Stimulated activated CD4-positive, alpha-beta T cell treated with anti-CD3 and anti-CD28 coated beads, Interleukin-4, amount 100 ng/mL, for 1 hour (primary cell): ENCODE measurements at places on chromosomes 13 and 19.

GRCh38 chr13:26382366-26382765 is 128.4 kb downstream of the CDK8 start:
- no peak for DNase-seq

DNA sequence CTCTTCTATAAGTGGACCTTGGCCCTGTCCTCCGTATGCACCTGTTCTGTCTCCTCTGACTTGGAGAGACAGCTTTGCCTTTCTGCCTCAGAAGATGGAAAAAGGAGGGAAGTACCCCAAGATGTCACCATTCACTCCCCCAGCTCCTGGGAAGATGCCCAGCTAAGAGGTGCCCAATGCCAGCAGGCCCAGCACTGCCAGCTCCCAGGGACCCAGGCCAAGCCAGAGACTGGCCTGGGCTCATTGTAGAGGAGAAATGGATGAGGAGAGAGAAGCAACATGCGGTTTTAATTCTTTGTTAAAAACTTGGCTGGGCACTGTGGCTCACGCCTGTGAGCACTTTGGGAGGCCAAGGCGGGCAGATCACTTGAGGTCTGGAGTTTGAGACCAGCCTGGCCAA is 111.5 kb upstream of the ZNF507 start:
- DNase-seq: no peak

- DNase-seq: no peak
Observed at GRCh38 chr19:40534148-40534547, 42.5 kb upstream of the SHKBP1 start.

DNA sequence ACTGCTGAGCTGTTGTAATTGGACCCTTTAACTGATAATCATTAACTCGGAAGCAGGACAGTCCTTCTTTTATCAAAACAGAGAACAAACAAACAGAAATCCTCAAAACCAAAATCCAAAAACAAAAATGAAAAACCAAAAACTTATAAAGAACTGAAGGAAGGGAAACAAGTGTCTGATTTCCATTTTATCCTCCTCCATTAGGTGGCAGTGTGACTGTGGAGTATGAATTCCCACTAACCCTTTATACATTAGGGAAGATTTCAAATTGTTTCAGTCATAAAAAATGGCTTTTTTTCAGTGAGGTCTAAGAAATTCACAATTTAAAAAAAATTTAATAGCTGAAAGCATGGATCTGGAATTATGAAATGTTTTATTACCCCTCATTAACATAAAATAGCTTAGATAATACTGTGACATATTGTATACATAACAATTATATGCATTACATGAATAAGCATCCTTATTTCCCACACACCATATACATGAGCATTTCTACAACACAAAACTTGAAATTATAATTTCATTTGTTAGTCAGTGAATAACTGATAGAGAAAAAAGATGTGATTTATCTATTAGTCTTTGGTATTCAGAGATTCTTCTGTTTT is 1074.3 kb upstream of the PCDH9 start:
- DNase-seq: no peak

DNA sequence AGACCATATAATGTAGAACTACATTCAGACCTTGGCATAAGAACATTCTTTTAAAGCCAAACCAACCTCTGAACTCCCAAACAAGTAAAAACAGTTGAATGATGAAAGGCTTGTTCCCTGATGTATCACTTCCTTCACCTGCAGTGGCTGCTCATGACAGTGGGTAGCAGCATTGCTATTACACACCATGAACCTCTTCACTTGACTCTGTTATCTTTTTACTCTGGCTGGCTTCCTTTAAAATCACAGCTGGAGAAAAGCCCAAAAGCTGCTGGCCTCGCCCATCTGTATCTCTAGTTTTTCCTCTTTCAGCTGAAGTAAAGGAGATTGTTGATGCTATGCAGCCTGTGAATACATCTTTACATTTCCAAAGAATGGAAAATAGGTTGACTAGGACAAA is 22.6 kb downstream of the THSD1 start:
- DNase-seq: no peak

- DNase-seq: no peak
Observed at GRCh38 chr19:48379058-48379457, 12.3 kb downstream of the KDELR1 start.

DNA sequence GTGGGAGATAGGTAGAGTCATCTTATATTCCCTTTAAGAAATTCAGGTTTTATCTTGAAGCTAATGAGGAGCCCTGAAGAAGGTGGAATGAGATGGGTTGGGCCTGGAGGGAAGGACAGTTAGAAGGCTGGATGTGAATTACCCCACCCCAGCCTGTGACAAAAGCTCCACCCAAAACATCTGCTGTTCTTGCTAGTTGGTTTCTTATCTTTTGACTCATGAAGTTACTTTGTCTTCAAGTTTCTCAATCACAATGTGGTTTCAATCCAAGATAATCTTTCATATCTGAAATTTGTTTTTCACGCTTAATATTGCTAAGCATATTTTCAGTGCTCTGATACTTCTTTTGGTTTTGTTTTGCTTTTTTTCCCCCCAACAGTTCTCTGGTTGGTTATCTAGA is 38.3 kb upstream of the HMGB1 start:
- no peak for DNase-seq

- DNase-seq: no peak
Observed at GRCh38 chr13:47976325-47976724, 24.7 kb downstream of the SUCLA2 start.

- no peak for DNase-seq
Observed at GRCh38 chr13:30725326-30726085, 9.8 kb upstream of the ALOX5AP start.

DNA sequence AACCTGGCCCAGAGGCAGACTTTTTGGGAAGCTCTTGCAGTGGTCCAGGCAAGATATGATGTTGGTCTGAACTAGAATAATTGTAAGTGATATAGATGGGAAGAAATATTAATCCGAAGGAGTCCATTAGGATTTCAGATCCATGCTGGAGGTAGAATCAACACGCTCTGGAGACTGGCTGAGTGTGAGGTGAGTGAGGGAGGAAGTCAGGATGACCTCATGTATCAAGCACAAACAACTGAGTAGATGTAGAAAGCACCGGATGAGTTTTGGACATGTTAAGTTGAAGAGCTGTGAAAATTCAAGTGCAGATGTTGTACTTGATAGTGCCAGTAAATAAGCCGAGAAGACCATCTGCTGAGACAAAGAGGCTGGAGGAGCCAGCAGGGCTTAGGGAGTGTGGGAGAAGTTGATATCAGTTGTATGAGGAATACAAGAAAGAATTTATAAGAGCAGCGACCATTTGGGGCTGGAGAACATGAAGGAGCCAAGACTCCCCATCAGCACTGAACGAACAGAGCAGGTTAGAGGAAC is 5.3 kb upstream of the CNMD start:
- no peak for DNase-seq

DNA sequence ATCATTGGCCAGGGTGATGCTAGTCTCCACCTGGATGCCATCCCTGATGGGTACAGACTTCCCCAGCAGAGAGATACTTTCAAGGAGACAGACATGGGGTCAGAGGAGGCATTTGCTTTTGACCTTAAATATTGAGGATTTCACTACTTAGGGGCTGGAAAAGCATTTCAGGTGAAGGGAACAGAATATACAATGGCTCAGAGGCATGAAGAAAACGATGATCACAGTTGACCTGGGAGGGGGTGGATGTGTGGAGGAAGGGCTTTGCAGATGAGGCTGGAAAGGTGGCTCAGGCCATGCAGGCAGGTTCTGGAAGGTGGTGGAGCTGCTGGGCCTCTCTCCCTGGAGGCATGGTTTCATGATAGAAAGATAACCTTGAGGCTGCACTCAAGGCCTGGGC is 3.9 kb downstream of the MATK start:
- no peak for DNase-seq

GRCh38 chr13:48316826-48317510 is 13.4 kb downstream of the RB1 start:
- no peak for DNase-seq

DNA sequence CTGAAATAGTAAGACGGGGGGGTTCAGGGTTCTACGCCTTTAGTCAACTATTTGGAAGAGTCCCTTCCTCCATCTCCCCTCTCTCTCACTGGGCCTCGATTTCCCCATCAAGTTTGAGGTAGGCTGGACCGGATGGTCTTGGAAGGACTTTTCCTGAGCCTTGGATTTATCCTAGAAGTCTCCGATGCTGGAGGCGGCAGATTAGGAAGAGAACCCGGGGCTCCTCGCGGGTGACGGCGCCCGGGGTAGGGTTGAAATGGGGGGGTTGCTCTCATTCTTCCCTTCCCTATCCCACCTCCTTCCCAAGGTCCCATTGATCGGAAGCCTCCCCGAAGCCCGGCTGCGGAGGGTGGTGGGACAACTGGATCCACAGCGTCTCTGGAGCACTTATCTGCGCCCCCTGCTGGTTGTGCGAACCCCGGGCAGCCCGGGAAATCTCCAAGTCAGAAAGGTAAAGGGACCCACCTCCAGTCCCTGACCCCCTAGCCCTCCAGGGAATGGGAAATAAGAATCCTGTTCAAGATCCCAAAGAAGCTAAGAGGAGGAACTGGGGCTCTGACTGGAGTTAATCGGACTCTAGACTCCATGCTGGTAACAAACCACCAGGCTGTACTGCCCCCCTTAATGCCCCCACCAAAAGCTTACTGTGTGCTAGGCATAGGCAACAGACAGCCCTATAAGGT is 781 bp downstream of the QPCTL start:
- peak; percentile 81 for DNase-seq

DNA sequence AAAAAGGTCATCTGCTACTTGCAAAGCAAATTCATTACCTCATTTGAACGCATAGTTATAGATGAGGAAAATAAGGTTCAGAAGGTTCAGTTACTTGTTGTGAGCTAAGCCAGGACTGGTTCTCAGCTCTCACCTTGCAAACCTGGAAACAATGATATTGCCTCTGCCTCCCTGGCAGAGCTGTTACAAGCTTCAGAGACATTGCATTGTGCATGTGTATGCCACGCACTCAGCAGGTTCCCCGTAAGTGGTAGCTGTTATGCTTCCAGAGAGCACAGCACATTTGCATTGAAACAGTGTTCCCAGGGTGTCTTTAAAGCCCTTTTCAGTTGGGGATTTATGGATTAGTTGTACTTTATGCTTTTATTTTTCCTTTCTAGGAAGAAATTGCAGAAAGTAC is 80.6 kb downstream of the DGKH start:
- no peak for DNase-seq

GRCh38 chr19:13014101-13014920 is 19.0 kb downstream of the NFIX start:
- DNase-seq: no peak

DNA sequence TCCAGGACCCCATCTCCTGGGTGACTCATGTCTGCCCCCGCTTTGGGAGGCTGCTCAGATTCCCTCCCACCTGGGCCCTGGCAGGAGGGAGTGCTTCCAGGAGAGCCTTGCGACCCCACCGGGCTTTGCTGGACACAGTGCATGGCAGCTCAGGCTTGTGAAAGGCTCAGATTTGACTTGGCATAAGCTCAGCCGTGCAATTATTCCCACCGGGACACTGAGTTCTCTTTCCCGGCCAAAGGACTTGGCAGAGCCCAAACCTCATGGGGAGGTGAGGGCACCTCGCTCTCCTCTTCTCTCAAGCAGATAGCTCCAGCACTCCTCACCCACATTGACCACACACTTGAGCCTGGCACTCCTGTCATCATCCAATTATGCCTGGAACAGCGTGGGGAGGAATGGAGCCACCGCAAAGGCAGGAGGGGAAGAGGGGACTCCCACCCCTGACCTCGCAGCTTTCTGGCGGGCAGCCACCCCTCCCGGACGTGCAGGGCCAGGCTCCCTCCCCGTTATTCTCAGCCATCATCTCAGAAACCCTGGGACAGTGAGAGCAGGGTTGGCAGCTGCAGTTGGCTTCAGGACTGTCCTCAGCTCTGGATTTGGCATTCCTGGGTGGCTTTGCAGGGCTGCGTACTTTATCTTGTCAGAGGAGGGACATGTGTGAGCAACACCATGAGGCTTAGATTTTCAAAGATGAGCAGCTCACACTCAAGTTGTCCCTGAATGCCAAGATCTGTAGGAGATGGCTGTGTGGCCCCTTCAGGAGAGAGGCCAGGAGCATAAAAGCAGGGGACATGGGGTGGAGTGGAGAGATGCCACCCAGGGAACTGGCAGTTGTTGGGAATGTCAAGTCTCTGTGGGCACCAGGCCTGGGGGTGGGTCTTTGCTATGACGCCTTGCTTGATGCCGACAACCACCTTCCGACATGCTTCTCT is 306.2 kb downstream of the TEX29 start:
- no peak for DNase-seq

GRCh38 chr13:73096638-73097037 is 37.8 kb downstream of the KLF5 start:
- DNase-seq: no peak

DNA sequence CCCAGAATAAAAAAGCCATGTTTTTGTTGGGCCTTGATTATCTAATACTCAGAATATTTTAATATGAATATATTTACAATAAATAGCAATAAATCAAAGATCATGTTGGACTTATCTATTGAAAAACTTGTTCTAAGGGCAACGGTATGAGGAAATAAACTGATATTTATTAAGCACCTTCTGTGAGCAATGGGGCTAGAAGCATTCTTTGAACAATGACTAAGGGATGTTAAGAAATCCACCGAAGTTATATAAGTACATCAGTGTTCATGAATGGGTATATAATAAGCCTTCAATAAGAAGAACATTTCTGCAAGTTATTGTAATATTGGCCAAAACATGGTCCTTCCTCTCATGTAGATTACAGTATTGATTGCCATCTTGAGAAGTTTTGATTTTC is 221.8 kb downstream of the OXGR1 start:
- DNase-seq: no peak

- DNase-seq: no peak
Observed at GRCh38 chr19:2064395-2064787, 13.3 kb upstream of the MKNK2 start.

DNA sequence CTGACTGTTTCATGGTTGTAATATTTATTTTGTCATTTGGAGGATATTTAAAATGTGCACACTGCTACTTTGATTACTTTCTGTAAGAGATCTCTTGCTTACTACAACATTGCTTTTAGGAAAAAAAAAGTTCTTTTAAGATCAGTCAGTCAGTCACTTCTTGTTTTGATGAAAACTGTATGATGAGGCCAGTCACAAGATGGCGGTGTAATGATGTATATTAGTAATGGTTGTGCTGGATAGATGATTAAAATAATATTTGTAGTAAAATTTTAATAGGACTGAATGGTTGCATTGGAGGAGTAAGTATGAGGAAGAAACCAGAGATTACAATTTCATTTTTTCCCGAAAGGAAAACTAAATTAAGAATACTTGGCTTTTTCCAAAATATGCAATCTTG is 2411.1 kb downstream of the PCDH9 start:
- DNase-seq: no peak

- DNase-seq: no peak
Observed at GRCh38 chr19:6233827-6234511, 45.8 kb downstream of the MLLT1 start.

DNA sequence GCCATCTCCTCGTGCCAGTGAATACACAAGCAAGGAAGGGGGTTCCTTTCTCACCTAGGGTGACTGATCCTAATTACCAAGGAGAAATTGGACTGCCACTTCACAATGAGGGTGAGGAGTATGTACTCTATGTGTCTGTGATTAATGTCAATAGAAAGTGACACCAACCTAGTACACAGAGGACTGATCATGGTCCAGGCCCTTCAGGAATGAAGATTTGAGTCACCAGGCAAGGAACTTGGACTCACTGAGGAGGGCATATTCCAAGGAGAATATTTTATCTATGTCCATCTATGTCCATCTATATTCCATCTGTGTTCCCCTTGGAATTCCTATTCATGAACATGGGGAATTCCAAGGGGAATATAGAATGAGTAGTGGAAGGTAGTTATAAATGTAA is 9.2 kb upstream of the ALOX5AP start:
- DNase-seq: no peak
